ENCODE measurements at places on chromosomes 1 and 21.

DNA sequence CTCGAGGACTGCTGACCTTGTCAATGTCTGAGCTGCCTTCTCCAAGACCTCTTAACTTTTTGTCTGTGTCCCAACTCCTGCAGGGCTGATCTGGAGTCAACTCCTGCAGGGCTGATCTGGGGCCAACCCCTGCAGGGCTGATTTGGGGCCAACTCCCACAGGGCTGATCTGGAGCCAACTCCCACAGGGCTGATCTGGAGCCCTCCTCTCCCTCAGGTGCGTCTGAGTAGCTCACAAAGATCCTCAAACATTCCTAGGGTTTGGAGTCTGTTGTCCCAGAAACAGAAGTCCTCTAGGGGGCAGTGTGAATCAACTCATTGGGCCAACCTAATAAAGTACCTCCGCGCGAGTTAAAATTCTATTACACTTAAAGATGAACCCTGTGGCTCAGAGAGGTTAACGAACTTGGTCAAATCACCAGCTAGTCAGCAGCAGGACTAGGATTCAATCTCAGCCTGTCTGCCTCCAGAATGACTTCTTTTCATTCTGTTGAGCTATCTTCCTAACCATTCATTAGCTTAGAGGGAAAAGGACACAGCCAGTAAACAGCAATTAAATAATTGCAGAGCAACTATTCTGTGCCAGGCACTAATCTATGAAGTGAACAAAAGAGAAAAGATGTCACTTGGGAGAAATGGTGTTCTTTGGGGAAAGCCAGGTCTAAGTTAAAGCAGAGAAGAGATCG lies 17.2 kb upstream of the RLF start:
- DNase-seq, result peak; percentile 64

DNA sequence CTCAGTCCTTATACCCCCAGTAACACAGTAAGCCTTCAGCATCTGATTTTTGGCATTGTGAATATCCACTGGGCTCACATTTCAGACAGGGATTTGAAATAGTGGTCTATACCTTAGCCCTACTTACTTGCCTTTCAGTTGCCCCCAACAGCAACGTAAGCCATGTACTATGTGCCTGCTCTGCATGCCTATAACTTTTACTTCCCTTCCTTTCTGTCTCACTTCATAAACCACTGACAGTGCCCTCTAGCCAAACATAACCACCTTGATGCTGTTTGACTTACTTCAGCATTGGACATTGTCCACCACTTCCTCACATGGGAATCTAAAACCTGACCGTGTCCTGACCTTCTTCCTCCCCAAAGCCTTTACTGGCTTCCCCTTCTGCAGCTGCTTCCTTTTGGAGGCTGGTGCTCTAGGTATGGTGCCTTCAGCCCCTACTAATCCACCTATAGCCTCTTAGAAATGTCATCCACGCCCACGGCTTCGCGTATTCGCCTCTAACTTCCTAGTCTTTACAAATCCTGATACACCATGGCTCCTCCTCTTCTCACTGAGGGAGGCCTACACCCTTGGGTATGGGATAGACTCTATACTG lies 3.6 kb upstream of the ZNF672 start:
- DNase-seq, result no peak

GRCh38 chr1:229325853-229326487 lies 16.9 kb downstream of the CCSAP start:
- DNase-seq, result no peak

GRCh38 chr1:90856463-90857007 lies 139.4 kb upstream of the BARHL2 start:
- DNase-seq, result no peak

DNA sequence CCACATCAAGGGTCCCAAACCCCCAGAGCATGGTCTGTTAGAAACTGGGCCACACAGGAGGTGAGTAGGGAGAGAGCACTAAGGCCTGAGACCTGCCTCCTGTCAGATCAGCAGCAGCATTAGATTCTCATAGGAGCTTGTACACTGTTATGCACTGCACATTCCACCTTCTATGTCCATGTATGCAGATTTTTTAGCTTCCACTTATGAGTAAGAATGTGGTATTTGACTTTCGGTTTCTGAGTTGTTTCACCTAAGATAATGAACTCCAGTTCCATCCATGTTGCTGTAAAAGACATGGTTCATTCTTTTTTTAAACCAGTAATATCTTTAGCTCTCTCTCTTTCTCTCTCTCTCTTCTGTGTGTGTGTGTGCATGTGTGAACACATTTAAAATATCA lies 663 bp upstream of the GBP6 start:
- DNase-seq, result no peak

DNA sequence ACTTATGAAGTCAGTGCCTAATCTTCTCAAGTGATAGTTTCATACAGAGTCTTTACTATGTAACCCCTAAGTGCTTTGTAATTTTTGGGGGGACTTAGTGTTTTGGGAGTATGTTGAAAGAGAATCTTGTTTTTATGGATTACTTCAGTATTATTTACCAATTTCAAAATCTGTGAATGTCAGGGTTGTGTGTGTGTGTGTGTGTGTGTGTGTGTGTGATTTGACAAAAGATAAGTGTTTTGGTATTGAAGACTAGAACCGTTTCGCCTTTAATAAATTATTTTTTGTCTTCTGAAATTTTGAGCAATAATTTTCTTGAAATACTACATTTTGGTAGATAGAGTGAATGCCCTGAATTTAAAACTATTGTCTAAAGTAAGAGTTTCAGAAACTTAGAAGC lies 5.8 kb downstream of the MAGI3 start:
- DNase-seq, result no peak

DNA sequence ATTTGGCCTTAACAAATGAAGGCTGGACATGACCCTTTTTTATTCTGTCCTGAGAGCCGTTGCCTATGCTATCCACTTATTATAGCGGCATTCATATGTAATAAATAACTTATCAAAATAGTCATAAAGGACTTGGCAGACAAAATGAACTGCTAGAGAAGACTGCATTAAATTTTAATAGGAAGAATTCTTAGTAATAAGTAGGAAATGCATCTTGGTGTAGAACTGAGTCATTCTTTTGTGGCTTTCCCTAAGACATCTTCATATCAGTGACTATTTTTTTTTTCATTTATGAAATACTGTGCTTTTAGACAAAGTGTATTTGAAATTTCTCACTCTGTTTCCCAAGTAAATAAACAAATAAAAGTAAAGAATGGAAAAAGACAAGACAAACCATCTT lies 45.6 kb downstream of the PBX1 start:
- no peak for DNase-seq

GRCh38 chr1:159600894-159601293 lies 13.3 kb downstream of the APCS start:
- no peak for DNase-seq

DNA sequence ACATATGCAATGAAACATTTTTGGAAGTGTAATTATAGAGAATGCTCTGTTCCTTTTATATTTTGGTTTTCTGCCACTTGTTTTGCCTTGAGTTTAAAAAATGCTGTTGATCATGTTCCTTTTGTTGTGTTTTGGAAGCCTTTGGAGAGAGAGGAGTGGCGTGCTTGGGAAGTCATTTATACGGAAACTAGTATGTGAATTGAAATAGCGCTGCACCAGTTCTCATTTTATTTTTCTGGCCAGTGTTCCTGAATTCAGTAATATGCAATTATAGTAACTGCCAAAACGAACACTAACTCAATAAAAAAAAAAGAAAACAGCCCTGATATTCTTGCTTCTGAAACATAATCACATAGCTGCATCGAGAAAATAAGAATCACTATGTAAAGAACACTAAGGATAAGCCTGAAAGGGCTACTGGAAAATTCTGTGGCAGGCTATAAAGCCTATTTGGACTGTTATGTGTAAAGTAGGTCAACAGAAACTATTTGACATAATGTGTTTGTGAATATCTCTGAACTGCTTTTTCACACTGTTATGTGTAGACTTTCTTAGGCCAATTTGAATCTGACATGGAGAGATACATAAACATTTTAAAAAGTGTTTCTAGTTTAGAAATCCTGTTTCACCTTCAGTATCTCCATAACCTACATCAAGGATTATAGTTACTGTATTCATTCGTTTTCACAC lies 742.0 kb downstream of the KCNT2 start:
- DNase-seq, result no peak

DNA sequence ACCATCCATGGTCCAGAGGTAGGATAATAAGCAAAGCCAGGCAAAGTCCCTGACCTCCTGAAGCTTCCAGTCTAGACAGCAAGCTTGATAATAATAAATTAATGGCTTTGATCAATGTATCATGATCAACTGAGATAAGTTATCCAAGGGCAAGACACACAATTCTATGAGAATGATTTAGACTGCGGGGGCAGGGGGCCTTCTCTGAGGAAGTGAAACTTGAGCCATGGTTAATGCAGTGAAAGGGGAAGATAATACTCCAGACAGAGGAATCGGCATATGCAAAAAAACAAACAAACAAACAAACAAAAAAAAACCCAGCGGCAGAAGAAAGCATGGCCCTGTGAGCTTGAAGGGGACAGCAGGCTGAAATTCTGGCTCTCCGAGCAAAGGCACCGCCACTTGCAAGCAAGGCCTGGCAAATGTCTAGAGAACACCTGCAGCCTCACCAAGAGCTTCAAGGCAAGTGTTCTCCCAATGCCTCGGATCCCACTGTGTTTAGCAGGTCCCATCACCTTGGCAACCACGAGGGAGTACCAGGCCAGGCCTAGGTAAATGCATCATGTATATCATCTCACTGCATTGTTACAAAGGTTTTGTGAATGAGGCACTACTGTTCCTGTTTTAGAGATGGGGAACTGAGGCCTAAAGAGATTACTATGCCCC lies 24.9 kb downstream of the CSMD2 start:
- no peak for DNase-seq

GRCh38 chr1:116699605-116700004 lies 32.1 kb upstream of the IGSF3 start:
- DNase-seq, result no peak

GRCh38 chr1:235015291-235015985 lies 113.2 kb downstream of the TOMM20 start:
- no peak for DNase-seq

DNA sequence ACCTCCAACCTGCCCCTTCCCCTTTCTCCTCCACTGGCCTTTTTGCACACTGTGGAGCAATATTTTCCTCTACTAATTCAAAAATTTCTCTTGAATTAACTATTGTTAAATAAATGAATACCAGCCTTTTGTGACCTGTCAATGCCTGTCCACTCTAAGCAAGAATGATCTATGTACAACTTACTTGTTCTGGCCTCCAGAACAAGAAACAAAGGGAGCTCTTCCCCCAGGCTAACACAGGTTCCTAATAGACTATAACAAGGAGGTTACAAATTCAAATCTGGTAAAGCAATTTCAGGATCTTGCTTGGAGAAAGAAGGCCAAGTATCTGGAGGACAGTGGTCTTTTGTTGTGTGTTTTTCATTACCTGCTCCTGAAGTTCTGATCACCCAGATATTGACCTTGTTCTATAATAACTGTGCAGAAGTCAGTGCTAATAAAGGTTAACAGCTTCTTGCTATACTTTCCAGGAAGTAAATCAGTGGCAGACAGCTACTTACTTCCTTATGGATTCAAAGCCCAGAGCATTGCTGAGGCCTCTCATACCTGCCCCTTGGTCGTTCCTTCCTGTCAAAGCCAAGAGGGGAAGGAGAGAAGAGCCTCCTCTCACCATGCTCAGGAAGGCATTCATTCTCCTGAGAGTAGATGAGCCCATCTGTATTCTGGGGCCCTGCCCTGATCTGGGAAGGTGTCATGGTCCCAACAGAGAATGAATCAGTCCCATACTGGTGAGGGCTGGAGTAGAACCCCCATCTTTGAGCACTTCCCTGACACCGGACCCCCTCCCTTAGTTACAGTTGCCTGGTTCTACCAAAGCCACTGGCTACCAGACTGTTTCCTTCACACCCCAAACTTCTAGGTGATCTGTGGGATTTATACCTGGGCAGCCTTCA lies 56.8 kb downstream of the DESI2 start:
- DNase-seq, result no peak

- DNase-seq, result peak; percentile 93
Observed at GRCh38 chr1:230176871-230177411, 109.9 kb downstream of the GALNT2 start.

DNA sequence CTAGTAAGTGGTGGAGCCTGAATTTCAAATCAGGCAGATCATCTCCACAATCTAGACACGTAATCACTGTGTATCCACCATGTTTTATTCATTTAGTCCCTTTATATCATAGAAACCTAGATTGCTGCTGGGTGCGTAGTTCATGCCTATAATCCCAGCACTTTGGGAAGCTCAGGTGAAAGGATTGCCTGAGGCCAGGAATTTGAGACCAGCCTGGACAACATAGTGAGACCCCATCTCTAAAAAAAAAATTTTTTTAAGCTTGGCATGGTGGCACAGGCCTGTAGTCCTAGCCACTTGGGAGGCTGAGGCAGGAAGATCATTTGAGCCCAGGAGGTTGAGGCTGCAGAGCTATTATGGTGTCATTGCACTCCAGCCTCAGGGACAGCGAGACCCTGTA lies 10.1 kb downstream of the MED18 start:
- DNase-seq, result no peak

GRCh38 chr1:97010566-97011264 lies 289.1 kb downstream of the PTBP2 start:
- DNase-seq, result no peak

- peak; percentile 58 for DNase-seq
Observed at GRCh38 chr1:158998781-158999161, 10.9 kb upstream of the IFI16 start.

- DNase-seq, result peak; percentile 93
Observed at GRCh38 chr1:63773815-63774616, at the start of gene ROR1. Gene ROR1 (plus strand): TSS chr1:63774017.

GRCh38 chr1:112272101-112272772 lies 123.8 kb upstream of the CTTNBP2NL start:
- no peak for DNase-seq

- no peak for DNase-seq
Observed at GRCh38 chr1:117616967-117617366, 11.1 kb downstream of the TENT5C start.

DNA sequence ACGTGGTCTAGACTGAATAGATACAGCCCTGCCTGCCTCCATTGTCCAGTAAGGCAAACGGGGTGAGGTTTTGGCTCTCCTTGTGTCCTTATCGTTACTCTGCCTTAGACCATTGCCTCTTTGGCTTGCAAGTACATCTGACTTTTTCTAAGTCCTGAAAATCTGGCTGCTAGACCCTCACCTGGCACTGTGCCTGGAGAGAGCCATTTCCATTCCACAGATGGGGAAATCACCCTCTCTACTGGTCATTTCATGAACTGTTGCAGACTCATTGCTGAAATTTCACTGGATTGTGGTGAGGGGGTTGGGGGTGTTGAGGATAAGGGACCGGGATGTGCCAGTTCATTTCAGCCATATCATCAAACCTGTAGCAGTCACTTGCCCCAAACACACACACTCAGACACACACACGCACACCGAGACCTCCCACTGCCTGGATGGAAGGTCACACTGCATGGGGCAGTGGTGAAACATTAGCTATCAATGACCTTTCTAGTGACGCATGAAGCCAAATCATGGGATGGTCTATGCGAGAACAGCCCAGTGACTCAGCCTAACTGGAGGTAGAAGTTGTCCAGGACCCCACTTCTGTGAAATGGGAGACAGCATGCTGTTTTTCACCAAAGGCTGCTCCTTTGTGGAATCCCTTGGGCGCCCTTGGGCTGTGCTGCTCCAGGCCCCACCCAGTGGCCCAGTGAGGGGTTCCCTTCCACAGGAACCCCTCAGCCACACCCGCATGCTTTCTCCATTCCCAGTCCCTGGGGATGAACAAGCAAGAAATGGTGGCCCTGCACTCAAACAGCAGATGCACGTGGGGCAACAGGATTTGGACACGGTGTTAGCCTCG lies 34.9 kb upstream of the VASH2 start:
- peak; percentile 70 for DNase-seq
